ENCODE measurements at places on chromosomes 12 and 14.
A peak's percentile ranks its signal among the peaks of the same experiment; 100 is the strongest.

DNA sequence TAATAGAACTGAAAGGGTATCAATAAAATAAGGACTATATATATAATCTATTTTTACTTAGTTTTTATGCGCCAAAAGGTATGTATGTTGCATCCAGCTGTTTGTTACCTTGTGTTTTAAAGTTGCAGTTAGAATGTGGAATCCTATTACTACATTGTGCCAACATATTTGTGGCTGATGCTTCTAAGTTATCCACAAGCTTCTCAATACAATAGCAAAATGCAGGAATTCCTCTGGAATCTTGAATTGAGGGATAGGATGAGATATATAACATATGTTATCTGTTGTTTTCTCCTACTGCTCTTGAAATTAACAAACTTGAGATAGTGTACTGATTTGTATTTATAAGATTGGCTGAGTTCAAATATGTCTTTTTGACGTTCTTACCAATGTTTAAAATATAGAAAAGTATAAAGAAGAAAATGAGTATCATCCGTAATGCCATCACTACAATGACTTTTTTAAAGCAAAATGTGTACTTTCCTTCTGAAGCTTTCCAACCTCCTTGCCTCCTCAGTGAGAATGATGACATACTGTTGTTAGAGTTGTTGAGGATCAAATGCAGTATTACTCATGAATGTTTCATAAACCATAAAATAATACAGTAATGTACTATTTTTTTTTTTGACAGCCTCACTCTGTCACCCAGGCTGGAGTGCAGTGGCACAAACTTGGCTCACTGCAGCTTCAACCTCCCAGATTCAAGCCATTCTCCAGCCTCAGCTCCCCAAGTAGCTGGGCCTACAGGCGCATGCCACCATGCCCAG lies 6.6 kb downstream of the RAP1B start:
- DNase-seq: no peak

GRCh38 chr12:118120579-118121363 lies 15.2 kb upstream of the PEBP1 start:
- peak; percentile 62 for DNase-seq

- no peak for DNase-seq
Measured at GRCh38 chr14:102734436-102734835, 42.8 kb upstream of the TRAF3 start.

DNA sequence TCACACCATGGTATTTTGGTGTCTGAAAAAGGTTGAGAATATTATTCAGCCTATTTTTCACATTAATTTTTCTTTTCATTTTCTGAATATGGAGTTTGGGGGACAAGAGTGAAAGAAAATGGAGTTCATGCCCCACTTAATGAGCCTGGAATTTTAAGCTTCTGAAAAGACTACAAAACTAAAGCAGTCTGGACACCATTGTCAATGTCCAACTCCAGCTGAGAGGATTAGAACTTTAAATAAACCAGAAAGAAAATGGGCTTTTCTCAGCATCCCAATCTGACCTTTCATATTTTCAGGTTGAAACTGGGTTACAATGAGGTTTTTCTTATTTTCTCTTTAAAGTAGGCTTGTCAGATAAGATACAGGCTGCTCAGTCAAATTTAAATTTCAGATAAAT lies 207.7 kb downstream of the SLC6A15 start:
- no peak for DNase-seq

DNA sequence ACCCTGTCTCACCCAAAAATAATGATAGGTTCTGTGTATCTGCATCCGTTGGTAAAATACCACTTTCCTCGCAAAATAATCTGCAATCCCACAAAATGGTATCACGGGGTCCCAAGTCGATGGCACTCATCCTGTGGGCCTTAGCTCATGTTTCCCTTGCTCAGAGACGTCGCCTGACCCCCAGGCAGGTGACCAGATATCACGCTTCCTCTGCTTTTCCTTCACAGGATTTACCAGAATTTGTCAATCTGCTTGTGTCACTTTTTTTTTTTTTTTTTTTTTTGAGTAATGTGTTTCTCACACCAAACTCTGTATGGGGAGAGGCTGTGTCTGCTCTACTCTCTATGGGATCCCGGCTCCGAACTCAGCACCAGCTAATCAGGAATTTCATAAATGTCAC lies 162.7 kb downstream of the PRKCH start:
- DNase-seq: no peak

DNA sequence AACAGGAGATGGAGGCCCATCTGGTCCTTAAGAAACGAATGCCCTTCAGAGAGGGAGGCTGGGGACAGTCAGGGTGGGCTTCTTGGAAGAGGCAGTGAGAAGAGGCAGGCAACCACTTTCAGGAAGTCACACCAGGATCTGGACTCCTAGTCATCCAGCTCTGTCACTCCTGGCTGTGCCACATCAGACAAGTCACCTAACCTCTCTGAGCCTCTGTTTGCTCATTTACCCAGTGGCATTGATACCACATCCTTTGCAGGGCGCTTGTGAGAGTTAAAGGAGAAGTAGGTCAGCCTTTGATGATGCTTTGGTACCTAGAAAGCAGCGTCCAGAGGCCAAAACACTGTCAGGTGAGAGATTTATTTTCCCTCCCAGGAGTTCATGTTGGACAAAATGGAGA lies 11.1 kb downstream of the CCDC197 start:
- DNase-seq: no peak

GRCh38 chr14:89833120-89833532 lies 121.4 kb downstream of the EFCAB11 start:
- DNase-seq: no peak

- no peak for DNase-seq
Measured at GRCh38 chr12:39685854-39686657, 66.5 kb upstream of the ABCD2 start.

GRCh38 chr14:100346306-100347091 lies 23.4 kb downstream of the SLC25A47 start:
- no peak for DNase-seq

DNA sequence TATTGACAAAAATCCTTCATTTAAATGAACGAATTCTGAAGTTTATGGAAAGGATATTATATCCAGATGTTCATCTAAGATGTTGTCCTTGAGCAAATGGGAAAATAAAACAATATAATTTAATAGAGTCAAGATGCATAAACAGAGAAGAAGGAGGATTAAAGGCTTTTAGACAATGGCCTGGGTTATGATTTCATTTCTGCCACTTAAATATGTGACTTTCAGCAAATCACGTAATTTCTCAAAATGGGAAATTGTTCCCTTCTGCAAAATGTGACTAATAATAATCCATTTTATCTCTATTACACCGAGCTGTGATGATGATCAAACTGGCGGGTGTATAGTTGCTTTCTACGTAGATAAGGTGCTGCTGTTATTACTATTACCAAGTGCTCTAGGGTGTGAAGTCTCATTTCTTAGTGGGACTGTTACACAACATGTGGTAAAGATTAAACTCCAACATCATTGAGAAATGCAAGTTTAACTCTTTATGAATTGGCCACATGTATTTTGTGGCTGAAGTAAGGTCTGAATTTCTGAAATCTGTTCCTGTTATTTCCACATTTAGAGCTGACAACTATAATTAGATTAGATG lies 157.0 kb downstream of the MYRFL start:
- DNase-seq: no peak

DNA sequence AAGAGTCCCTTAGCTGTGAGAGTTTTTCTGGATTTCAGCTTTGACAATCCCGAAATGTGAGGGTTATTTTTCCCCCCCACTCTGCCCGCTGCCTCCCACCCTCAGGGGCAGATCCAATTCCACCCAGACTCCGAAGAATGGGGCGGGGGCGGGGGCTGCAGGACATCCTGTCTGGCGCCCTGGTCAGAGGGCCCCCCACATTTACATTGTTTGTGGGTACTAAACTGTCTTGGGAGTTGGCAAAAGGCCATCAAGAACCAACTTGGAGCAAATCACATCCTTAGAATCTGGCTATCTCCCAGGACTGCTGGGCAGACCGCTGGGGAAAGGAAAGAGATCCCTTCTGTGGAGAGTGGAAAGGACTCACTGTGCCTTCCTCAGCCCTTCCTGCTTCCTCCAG lies 2.4 kb downstream of the EMP1 start:
- no peak for DNase-seq

DNA sequence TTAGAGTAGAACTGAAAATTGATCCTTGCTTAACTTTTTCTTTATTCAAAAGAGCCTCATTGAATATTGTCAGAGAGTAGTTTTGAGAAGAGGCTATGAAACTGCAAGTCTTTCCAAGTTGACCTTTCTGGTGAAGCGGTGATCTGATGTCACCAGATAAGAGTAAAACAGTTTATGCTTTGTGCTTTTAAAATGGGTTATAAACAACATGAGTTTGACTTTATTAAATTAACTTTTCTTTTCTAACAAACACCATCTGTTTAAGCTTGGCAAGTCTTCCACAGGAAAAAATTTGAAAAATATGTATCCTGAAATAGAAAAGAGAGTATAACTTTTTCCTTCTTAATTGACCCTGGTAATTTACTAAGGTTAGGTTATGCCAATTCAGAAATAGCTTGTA lies 408.7 kb upstream of the NOVA1 start:
- no peak for DNase-seq

GRCh38 chr14:51933191-51933590 lies 56.2 kb upstream of the RTRAF start:
- DNase-seq: no peak

DNA sequence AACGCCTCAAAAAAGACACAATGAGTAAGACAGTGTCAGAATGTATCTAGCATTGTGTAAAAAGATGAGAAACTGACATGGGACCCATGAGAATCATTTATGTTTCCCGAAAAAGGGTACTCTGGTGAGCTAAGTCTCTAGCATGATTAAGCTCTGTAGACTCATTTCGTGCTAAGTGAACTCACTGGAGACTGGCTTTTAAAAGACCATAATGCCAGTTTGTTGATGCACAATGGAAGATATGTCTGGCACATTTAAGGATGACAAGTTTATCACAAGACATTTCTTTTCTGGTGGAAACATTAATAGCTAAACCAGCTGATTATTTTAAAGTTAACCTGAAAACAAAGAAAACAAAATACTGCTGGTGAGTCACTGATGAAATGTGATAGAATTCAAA lies 233.5 kb downstream of the SLC2A13 start:
- DNase-seq: no peak

DNA sequence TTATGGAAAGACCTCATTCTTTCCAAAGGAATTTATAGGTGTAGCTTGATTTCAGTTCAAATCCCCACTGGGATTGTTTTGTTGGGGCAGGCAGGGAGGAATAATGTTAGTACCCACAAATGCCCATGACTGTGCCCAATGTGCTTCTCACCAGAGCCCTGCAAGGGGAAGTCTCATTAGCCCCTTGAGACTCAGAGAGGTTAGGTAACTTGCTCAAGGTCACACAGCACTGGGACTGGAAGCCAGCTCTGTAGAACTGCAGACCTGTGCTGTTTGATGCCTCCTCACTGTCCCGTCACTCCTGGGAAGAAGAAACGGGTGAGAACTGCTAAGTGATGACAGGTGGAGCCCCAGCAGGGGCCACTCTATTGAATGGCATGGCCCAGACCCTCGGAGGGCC lies 8.9 kb downstream of the ANKRD9 start:
- no peak for DNase-seq

- DNase-seq: no peak
Measured at GRCh38 chr12:75155962-75156361, 53.7 kb downstream of the KCNC2 start.

- DNase-seq: no peak
Measured at GRCh38 chr14:46490238-46490685, 161.3 kb downstream of the RPL10L start.

DNA sequence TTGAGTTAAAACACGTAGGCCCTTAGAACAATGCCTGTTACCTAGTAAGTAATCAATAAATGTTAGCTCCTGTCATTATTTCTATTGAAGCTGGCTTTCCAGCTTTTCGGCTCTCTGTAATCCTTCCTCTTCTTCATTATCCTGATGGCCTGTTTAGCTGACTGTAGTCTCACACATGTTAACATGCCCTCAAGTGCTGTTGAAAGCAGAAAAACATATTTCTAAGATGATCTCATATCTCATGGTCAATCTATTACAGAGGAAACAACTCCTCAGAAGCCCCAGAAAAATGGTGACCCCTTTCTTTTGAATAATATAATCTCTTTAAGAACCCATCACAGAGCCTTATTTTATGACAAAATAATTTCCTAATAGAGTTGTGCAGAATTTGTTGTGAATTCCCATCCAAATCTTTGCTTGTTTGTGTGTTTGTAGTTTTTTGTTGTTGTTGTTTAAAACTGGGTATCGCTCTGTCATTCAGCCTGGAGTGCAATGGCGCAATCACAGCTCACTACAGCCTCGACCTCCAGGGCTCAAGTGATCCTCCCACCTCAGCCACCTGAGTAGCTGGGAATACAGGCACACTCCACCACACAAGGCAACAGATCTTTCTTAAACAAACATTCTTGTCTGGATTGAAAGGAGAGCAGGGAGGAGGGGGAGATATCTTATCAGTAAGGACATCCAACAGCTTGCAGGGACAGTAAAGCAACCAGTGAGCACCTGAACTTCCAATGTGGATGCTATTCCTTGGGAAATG lies 242.5 kb upstream of the CAND1 start:
- no peak for DNase-seq

DNA sequence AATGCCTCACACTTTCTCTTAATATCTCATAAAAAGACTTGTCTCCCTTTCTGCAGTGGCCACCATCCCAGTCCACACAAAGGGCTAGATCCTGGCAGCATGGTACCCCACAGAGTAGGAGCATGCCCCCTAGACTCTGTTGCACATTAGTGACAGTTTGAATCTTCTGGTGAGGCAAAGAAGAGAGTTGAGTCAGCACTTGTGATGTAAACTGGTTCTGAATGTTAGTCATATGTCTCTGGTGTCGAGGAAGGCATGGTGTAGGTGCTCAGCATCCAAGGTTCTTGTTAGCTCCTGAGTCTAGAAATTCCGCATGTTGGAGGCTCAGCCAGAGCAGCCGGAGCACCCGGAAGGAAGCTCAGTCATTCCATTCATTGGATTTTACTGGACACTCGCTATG lies 9.8 kb downstream of the TTC9 start:
- no peak for DNase-seq

DNA sequence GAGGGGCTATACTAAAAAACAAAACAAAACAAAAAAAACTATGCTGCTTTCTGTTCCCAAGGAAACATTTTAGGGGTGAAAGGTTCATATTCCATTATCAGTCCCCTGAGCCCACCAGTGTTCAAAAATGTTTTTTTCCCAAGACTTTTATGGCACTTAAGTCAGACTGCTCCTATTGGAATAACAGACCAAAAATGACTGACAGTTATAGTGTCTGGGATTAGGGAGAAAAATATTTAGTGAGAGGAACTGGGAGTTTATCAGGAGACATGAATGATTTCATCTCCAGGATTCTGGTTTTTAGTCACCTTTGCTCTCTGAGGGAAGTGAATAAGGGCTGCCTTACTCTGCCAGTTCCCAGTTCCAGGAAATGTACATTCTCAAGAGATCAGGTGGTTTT lies 68.0 kb downstream of the PDE3A start:
- no peak for DNase-seq

- DNase-seq: no peak
Measured at GRCh38 chr14:24417832-24418491, 11.5 kb downstream of the CBLN3 start.

- DNase-seq: no peak
Measured at GRCh38 chr12:104598342-104599271, 141.9 kb downstream of the CHST11 start.

- no peak for DNase-seq
Measured at GRCh38 chr12:29241821-29242591, 92.9 kb downstream of the FAR2 start.

Data from NCI-H345 (cell line).